Stimulated activated CD8-positive, alpha-beta memory T cell treated with anti-CD3 and anti-CD28 coated beads, Interleukin-7, amount 100 ng/mL, for 1 hour (primary cell): ENCODE measurements at places on chromosomes 7 and 10.

GRCh38 chr7:43753271-43753810, 5.1 kb upstream of the BLVRA start:
- DNase-seq = no peak

GRCh38 chr10:130337305-130337640, 201.1 kb downstream of the GLRX3 start:
- DNase-seq = no peak

- no peak for DNase-seq
These were observed 18.0 kb downstream of the DPY19L1 start for GRCh38 chr7:35019179-35019729.

GRCh38 chr10:17689137-17689536, 45.2 kb downstream of the STAM start:
- no peak for DNase-seq

DNA sequence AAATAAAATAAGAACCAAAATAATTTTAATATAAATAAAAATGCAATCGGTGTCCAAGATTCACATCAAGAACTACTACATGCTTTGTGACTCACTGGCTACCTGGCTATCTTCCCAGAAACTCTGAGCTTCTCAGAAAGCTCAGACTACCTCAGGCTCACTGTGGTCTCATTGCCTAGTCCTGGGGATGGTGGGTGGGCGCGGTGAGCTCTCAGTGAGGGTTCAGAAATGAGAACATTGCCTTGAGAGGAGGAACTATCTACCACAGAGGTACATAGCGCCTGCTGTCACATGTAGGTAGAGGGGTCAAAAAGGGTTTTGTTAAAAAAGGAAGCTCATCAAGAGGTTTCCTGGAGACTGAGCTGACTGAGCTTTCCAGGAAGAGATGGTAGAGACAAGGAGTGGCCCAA, 108.0 kb downstream of the WDFY4 start:
- no peak for DNase-seq

GRCh38 chr10:59625721-59626522, 83.7 kb downstream of the SLC16A9 start:
- no peak for DNase-seq

GRCh38 chr7:4079956-4080355, 602.1 kb upstream of the FOXK1 start:
- DNase-seq = no peak

GRCh38 chr7:131235489-131236317, 92.0 kb upstream of the MKLN1 start:
- peak; percentile 49 for DNase-seq

- DNase-seq = no peak
These were observed 27.7 kb upstream of the VAX1 start for GRCh38 chr10:117165538-117166417.

GRCh38 chr7:104149822-104150221, 58.0 kb downstream of the ORC5 start:
- DNase-seq = no peak

- DNase-seq = no peak
These were observed 96.7 kb upstream of the PIK3CG start for GRCh38 chr7:106768324-106768751.

DNA sequence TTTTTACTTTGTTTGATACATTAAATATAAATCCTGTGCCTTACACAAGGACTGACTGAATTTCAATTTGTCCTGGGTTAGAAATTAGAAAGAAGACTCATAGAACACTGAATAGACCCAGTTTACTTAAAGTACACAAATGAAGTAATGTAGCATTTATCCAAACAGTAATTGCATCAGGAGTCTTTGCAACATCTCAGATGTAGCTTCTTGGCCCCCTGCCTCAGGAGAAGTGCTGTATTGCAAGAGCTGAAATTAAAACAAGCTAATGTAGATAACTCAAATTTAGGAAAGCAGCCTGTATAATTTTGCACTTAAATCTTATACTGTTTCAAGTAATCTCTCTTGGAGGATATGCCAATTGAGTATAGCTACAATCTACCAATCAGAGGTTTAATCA, 54.3 kb upstream of the KCND2 start:
- no peak for DNase-seq

DNA sequence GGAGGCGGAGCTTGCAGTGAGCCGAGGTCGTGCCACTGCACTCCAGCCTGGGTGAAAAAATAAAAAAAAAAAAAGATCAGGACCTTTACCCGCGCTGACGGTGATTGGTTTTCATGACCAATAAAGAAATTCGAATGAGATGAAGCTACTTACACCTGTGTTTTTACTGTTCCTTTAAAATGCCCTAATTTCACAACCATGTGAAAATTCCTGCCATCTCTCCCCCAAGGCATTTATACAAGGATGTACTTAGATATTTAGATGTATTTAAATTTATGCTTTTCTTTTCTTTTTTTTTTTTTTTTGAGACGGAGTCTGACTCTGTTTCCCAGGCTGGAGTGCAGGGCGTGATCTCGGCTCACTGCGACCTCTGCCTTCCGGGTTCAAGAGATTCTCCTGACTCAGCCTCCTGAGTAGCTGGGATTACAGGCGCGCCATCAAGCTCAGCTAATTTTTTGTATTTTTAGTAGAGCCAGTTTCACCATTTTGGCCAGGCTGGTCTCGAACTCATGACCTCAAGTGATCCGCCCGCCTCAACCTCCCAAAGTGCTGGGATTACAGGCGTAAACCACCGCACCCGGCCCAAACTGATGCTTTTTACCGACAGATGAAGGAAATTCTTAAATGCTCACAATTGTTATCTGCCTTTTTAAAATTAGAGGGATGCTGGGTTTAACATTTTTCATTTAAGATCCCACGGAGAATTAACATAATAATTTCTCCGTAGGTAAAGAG, 3.1 kb upstream of the PHYH start:
- no peak for DNase-seq

- DNase-seq = no peak
These were observed 24.5 kb upstream of the ABLIM1 start for GRCh38 chr10:114682532-114682931.

DNA sequence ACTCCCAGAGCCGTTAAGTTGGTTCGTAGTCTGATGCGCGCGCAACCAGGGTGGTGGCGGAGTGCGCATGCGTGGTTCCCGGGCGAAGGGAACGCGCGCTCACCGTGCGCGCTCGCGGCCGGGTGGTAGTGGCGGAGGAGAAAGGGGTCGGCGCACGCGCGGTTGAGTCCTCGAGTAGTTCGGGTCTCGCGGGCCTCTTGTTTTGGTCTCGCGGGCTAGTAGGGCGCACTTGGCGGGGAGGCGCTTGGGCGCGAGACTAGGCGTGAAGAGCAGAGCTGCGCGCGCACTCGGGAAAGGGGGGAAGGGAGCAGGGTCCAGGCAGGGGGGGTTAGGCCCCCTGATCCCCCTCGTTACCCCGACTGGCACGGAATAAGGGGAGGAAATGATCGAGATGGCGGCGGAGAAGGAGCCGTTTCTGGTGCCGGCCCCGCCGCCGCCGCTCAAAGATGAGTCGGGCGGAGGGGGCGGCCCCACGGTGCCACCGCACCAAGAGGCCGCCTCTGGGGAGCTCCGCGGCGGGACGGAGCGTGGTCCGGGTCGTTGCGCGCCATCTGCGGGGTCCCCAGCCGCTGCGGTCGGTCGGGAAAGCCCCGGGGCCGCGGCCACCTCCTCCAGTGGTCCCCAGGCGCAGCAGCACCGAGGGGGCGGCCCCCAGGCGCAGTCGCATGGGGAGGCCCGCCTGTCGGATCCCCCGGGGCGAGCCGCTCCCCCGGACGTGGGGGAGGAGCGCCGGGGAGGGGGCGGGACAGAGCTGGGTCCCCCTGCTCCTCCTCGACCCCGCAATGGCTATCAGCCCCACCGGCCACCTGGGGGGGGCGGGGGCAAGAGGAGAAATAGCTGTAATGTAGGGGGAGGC, at the start of gene MEPCE:
TSS of gene MEPCE (plus strand) at position 195 of the 856 bp plus-strand sequence. CDS start at position 383, 188 bp downstream.
- peak; percentile 95 for DNase-seq

DNA sequence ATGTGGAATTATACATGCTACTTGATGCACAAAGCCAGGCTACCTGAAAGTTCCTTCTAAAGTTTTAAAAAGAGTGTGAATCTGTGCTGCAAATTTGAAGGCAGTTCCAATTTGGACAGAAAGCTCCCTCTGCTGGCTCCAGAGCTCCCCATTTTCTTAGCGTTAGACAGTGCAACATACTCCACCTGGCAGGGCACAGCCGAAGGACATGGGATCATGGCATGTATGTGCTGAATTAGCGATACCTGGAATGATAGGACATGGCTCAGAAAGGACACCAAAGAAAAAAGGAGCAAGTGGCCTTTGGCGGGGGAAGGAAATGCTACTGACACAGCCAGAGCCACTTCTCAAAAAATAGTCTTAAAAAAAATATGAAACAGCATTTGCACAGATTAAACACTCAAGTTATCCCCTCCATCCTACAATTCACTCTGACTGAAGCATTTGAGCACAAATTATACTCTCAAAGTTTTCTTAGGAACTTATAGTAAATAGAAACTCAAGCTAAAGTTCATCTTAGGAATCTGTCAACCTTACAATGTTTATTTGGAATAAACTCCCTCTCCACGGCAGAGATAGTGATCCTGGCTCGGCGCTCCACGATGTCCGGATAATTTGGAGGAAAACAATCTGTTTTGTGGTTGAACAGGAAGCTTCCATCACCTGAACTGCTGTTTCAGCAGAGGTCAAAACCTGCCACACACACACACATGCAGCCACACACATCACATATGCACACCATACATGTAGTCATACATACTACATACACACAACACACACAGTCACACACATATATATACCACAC, 80.0 kb downstream of the C7orf25 start:
- DNase-seq = no peak

DNA sequence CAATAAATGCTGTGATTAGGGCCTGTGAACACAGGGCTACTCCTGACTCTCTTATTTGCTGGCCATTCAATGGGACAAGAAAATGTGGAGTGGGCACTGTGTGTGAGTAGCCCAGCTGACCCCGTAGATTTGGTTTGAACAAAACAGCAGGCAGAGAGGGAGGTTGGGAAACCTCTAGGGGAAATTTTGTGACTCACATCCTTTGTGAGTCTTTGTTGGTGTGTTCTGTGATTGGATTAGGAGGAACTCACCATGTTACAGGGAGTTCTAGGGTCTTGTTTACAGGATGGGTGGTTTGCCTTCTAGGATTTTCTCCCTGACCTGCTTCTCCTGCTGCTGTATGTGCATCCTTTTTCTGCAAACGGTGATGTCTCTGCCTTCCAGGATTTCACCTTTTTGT, 128.3 kb upstream of the MKI67 start:
- no peak for DNase-seq
